AG10803 (cell line): ENCODE measurements at places on chromosomes 3 and 15.

DNA sequence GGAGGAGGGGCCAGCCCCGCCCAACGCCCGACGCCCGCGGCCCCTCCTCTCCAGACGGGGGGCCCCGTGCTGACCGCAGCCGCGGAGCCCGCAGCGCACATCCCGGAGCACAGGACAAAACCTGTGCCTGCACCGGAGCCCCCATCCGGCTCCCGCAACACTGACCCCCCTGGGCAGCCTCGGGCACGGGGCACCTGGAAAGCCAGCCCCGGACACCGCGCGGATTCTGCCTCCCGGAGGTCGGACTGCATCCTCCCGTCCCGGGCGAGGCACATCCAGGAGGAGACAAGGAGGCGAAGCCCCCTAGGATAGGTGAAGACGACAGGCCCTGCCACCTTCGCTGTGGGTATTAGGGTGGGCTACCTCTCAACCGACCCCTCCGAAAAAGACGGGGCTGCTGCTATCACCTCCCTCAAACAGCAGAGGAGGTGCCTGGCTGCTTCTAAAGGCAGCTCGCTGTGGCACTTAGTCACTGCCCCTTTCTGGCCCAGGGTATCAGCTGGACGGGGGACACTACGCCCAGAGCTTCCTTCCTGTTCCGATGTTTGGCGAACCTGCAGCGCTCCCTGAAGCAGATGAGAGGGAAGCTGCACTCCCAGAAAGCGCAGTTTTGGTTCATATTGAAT, 10.6 kb downstream of the XXYLT1 start:
- DNase-seq = no peak

DNA sequence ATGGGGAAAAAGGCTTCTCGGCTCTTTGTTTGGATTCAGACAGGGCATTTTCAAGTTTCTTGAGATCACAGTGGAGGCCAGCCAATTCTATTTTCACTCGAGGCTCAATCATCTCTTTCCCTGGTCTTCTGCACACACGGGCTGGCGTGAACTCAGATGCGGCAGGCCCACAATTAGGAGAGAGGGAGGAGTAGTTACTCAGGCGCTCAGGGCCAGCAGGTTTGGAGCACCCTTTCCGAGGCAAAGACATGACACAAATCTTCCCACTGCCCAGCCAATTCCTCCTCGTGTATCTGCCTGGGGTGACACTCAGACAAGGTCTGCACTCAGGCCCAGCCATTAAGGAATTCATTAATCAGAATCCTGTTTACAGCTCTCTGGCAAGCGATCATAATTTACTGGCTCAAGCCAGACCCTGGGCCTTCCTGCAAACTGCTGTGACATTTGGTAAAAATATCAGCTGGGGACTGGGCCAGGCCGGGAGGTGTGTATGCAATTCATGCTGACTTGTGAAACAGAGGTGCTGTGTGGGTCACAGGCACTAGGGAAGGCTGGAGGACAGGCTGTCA, 68.1 kb upstream of the TLE3 start:
- DNase-seq = peak; percentile 17

GRCh38 chr15:29522373-29523276, 253.0 kb upstream of the NSMCE3 start:
- DNase-seq = no peak

- no peak for DNase-seq
Measured at GRCh38 chr3:134161898-134162615, 88.6 kb downstream of the RYK start.

- DNase-seq = peak; percentile 79
Measured at GRCh38 chr3:72041511-72041910, 256.6 kb upstream of the PROK2 start.

GRCh38 chr15:88543065-88543776, 3.3 kb downstream of the DET1 start:
- DNase-seq = no peak

DNA sequence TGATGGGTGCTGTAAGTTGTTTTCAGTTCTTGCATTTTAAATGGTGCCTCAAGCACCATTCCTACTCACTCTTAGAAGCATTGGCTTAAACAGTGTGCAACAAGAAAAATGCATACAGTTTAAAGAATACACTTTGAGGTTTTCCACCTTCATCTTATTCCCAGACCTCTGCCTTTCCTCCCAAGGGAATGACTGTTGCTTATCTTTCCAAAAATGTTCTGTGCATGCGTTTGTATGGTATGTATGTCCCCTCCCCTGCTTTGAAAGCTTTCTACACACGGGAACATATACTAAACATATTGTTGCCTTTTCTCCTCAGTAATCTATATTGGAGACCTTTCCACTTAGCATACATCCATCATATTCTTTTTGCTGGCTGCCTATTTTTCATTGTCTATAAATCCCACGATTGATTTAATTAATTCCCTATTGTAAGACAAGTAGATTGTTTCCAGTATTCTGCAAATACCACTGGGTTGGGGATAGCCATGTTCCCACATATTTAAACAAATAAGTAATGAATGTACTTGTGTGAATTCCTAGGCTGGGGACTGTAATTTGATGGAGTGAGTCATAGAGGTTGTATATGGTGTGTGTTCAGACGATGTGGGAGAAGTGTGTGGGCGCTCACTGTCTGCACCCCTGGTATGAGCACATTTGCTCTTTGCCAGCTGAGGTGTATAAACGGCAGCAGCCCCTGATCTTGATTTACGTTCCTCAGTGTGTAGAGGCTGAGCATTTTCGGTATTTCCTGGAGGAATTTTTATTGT, 5.8 kb downstream of the TRAK1 start:
- peak; percentile 90 for DNase-seq

DNA sequence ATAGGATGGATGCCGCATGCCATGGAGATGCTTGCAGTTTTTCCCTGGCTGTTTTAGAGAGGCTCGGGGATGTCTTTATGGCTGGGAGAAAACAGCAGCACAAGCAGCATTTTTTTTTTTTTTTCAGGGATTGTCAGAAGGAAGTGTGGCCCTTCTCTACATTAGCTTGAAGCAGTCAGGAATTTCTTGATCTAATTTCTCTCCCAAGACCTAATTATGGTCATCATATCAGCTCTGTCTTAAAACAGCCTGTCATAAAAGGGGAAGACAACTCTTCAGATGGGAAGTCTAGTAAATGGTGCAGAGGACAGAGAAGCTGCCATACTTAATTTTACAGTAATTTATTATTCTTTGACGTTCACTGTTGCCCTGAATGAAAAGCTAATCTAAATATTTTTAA, 44.5 kb downstream of the EAF1 start:
- no peak for DNase-seq

GRCh38 chr3:23487015-23487414, 283.9 kb downstream of the UBE2E2 start:
- no peak for DNase-seq

- DNase-seq = no peak
Measured at GRCh38 chr3:155350571-155350970, 57.1 kb upstream of the STRIT1 start.

- peak; percentile 40 for DNase-seq
Measured at GRCh38 chr3:174541708-174542315, 317.3 kb upstream of the NAALADL2 start.

- DNase-seq = no peak
Measured at GRCh38 chr15:31974154-31974794, 56.0 kb upstream of the CHRNA7 start.

GRCh38 chr3:121836481-121836880, 1.5 kb downstream of the EAF2 start:
- DNase-seq = no peak
